Large intestine (tissue), 12 donors: ENCODE measurements at places on chromosomes 5 and 9.

DNA sequence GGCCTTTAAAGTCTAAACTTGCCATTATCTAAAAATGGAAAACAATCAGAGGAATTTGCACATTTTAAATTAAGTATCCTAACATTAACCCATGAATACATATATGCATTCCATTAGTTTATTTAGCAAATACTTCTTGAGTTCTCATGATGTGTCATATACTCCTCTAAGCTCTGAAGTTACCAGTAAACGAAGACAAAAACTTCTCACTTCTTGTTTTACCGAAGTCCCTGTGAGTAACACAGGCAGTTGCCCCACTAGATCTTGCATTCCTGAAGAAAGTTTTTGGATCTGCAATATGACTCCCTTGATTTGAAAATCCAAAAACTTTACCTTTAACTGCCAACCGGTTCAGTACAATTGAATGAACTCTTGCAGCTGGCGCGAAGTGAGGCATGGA is 439.0 kb upstream of the MPDZ start:
- no peak for DNase-seq

DNA sequence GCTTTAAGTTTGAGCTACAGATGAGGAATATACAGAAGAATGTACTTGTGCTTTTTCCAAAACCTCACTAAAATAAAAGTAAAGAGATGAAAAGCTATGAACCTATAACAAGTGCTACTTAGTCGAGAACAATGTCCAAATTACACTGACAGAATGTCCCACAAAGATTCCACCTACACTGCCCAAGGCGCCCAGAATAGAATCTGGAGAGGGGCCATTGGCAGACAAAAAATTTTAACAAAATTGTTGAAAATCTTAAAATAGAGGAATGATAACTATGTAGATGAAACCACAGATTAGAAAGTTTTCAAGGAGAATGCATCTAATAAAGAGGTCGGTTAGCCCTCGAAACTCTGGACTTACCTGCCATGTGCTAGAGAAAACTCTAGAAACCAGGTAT is 235.3 kb downstream of the CETN3 start:
- DNase-seq = no peak

DNA sequence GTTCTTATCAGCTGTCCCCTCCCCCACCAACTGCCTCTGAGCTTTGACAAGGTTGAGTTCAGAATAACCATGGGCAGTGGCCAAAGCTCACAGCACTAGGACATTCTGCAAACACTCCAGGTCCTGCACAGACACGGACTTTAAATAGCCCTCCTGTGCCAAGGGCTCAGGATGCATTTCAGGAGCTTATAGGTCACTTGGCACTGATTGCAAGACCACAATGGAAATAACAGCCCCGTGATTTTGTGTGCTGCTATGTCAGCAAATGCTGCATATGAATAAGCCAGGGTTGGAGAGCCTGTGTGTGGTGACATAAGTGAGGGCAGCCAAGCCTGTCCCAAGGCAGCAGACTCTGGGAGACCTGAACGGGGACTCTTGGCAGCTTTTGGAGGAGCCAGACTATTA is 150.7 kb downstream of the DMRT2 start:
- DNase-seq = no peak

DNA sequence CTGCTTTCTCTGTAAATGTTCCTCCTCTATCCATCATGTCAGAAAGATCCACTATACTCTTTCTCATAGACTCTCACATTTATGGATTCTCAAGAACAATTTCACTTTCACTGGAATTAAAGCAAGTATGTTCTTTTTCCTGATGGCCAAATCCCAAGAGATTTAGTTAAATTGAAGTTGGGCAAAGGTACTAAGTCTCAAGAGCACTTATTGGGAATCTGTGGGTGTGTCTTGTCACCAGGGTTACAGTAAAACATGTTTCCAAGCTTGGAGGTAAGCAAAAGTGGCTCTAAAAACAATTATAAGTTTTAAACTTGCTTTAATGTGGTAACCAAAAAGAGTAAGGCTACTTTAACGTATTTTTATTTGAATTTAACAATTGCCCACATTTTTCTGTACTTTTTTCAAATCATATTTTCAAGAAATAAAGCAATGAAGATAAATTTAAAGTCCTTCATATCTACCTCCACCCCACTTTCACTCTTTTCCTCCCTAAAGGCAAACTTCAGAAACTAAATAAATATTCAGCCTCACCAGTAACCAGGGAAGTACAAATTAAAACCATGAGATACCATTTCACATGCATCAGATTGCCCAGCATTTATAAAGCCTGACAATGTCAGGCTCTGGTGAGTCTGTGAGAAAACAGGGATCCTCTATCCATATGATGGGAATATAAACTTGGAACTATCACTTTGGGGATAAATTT is 387.4 kb downstream of the CETN3 start:
- DNase-seq = no peak

DNA sequence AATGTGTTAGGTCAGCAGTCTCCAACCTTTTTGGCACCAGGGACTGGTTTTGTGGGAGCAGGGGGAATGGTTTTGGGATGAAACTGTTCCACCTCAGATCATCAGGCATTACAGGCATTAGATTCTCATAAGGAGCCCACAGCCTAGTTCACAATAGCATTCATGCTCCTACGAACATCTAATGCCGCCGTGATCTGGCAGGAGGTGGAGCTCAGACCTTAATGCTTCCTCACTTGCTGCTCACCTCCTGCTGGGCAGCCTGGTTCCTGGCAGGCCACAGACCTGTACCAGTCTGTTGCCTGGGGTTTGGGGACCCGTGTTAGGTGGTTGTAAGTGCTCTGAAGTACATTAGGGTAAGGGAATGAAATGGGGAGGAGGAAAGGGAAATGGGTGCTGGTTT is 9.7 kb upstream of the CTNNA1 start:
- DNase-seq = no peak
